ENCODE measurements at places on chromosomes 11 and 22. TPM values are rescaled to one million over a fixed set of nuclear protein-coding genes. Genes with fewer than 3 reads are reported as not detected.
A peak's percentile ranks its signal among the peaks of the same experiment; 100 is the strongest.

Gene APOL5
- total RNA-seq, result not detected

Gene LRFN4
- total RNA-seq, result 12.4 TPM

DNA sequence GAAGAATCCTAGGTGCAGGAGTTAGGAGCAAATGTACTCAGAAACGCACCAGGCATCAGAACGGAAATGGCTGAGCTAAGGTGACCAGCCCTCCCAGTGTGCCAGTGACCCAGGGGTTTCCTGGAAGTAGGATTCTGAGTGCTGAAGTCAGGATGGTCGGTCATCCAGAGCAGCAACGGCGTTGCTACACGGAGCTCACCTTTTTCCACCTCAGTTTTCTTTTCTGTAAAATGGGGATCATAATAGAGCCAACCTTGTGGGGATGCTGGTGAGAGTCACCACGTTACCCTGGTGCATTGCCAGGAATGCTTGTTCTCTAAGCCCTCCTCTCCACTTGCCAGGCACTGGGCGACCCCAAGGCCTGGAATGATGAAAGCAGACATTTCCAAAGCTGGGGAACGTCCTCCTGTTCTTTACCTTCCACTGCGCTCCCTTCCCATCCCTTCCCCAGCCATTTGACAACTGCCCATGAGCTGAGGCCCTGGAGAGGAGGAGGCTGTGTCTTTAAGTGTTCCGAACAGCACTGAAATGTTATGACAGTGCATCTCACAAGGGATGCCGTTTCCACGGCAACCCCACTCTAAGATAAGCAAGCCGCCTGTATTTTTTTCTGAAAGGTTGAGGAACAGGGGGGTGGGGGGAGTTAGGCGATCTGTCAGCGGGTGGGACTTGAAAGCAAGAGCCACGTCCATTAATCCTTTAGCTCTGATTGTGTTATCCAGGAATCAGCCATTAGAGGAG, 66.8 kb downstream of the TSPAN18 start:
- no peaks in the 10 kb centered on the region for H3K36me3 ChIP-seq
- peaks cover 9% of the 10 kb centered on the region for H3K4me1 ChIP-seq
- H3K27ac ChIP-seq, result no peak overlapping the region
- H3K4me3 ChIP-seq, result no peak overlapping the region
- DNase-seq, result no peak
- no peaks in the 10 kb centered on the region for H3K27me3 ChIP-seq

- no peak overlapping the region for H3K4me3 ChIP-seq
- DNase-seq, result no peak
- H3K27ac ChIP-seq, result no peak overlapping the region
- no peaks in the 10 kb centered on the region for H3K27me3 ChIP-seq
Measured at GRCh38 chr11:118379497-118379896, 20.1 kb downstream of the UBE4A start.

DNA sequence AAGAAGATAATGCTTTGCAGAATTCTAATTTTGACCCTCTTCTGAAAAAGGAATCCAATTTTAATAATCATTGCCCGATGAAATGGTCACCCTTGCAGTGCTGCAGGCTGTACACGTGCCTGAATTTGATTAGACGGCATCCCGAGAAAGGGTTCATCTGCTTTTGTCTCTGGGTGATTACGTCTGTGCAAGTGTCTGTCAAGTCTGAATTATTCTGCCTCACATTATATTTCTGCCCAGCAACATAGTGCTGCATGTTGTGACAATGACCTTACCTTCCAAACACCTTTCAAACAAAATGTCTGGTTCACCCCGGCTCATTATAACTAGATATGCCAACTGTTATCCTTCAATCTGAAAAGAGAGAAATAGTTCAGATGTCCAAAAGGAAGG, 164.1 kb downstream of the MAML2 start:
- no peaks in the 10 kb centered on the region for H3K27me3 ChIP-seq
- H3K4me1 ChIP-seq, result no peaks in the 10 kb centered on the region
- H3K4me3 ChIP-seq, result no peak overlapping the region
- no peaks in the 10 kb centered on the region for H3K36me3 ChIP-seq
- DNase-seq, result no peak

DNA sequence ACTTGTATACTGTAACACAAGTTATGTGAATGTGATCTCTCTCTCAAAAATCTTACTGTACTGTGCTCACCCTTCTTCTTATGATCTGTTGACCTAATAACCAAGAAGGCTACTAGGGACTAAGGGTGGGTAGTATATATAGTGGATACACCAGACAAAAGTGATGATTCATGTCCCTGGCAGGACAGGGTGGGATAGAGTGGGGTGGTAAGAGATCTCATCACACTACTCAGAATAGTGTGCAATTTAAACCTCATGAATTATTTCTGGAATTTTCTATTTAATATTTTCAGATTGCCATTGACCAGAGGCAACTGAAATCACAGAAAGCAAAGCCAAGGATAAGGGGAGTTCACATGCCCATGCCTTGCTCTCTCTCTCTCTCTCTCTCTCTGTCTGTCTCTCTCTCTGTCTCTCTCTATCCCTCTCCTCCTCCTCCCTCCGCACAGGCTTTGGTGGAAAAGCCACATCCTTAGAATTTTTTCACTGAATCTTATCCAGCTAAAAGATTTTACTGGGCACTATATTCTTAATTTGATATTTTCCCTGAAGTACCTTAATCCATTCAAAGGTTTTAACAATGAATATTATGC, 12.0 kb upstream of the STK33 start:
- H3K27ac ChIP-seq, result no peak overlapping the region
- no peak for DNase-seq
- H3K4me1 ChIP-seq, result no peaks in the 10 kb centered on the region
- no peaks in the 10 kb centered on the region for H3K27me3 ChIP-seq

DNA sequence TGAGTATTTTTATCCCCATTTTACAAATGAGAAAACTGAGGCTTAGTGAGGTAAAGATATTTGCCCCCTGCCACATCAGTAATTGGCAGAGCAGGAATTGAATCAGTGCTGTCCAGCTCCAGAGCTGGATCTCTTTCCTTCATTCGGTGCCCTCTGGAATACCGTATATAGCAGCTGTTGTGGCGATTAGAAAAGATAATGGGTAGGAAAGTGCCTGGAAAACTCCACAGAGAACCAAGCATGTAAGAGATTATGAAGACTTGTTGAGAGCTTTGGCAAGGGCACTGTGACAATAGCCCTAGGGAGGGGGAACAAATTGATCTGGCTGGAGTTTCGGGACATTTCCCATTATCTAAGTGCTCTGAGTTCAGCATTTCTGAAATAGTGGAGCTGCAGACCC, 82.5 kb upstream of the TEAD1 start:
- no peak overlapping the region for H3K4me3 ChIP-seq
- H3K36me3 ChIP-seq, result no peaks in the 10 kb centered on the region
- H3K27ac ChIP-seq, result no peak overlapping the region
- H3K27me3 ChIP-seq, result no peaks in the 10 kb centered on the region
- no peak for DNase-seq

DNA sequence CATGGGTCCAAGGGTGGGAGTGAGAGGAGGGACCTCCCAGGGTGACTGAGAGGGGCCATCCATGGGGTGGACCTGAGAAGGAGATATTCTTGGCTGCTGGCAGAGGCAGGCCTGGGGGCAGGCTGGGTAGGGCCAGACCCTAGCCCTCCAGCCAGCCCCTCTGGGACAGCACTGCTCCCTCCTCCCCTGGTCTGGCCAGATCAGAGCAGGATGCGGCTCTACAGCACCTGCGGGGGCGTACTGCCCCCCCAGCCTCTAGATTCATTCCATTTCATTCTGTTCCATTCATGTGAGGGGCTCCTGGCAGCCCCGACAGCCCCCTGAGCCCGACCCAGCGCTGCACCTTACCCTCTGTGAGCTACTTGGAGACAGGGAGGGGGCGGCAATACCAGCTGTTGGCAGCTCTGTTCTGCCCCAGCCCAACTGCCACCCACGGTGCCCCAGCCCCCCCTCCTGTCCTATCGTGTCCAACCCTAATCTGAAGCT, 34.3 kb upstream of the MYRF start:
- H3K4me3 ChIP-seq, result peak overlapping the region; percentile 70
- H3K36me3 ChIP-seq, result no peaks in the 10 kb centered on the region
- H3K27ac ChIP-seq, result no peak overlapping the region
- H3K4me1 ChIP-seq, result no peaks in the 10 kb centered on the region
- H3K27me3 ChIP-seq, result no peaks in the 10 kb centered on the region

GRCh38 chr11:121029153-121029552, 5.3 kb downstream of the TBCEL start:
- DNase-seq, result no peak
- no peak overlapping the region for H3K4me3 ChIP-seq
- H3K4me1 ChIP-seq, result peaks cover 16% of the 10 kb centered on the region

- H3K27me3 ChIP-seq, result no peaks in the 10 kb centered on the region
- H3K36me3 ChIP-seq, result no peaks in the 10 kb centered on the region
- DNase-seq, result no peak
- peaks cover 7% of the 10 kb centered on the region for H3K4me1 ChIP-seq
- H3K4me3 ChIP-seq, result no peak overlapping the region
Measured at GRCh38 chr22:49180683-49181024, 647.0 kb downstream of the BRD1 start.

DNA sequence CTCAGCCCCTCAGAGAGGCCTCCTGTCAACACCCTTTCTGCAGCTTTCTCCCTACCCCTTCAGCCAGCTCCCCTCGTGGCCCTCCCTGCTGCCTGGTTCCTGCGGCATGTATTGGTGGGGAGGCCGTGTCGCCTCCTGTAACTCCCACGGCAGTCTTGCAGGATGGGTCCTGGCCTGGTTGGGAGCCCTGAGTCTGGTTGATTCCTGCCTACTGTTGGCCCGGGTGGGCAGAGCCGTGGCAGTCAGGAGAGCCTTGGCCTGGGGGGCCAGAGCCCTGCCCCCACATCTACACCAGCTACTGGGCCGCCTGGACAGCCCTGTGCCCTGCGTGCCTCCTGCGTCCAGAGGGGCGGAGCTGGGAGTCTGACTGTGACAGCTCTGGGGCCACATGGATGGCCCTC, 30.3 kb upstream of the GRAMD4 start:
- H3K4me1 ChIP-seq, result peaks cover 19% of the 10 kb centered on the region
- no peaks in the 10 kb centered on the region for H3K27me3 ChIP-seq
- no peaks in the 10 kb centered on the region for H3K36me3 ChIP-seq

DNA sequence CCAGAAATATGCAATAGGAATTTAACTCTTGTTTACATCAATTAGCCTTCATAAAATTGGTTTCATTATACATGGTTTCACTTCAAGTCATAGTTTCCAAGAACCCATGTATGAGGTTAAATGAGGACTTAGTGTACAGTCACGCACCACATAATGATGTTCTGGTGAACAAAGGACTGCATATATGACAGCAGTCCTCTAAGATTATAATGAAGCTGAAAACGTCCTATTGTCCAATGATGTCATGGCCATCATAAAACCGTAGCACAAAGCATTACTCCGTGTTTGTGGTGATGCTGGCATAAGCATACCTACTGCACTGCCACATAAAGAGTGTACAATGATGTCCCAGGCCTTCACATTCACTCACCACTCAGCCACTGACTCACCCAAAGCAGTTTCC, 31.1 kb downstream of the SMCO4 start:
- no peaks in the 10 kb centered on the region for H3K27me3 ChIP-seq
- no peak for DNase-seq
- H3K27ac ChIP-seq, result no peak overlapping the region
- H3K4me3 ChIP-seq, result no peak overlapping the region
- no peaks in the 10 kb centered on the region for H3K36me3 ChIP-seq
- no peaks in the 10 kb centered on the region for H3K4me1 ChIP-seq

DNA sequence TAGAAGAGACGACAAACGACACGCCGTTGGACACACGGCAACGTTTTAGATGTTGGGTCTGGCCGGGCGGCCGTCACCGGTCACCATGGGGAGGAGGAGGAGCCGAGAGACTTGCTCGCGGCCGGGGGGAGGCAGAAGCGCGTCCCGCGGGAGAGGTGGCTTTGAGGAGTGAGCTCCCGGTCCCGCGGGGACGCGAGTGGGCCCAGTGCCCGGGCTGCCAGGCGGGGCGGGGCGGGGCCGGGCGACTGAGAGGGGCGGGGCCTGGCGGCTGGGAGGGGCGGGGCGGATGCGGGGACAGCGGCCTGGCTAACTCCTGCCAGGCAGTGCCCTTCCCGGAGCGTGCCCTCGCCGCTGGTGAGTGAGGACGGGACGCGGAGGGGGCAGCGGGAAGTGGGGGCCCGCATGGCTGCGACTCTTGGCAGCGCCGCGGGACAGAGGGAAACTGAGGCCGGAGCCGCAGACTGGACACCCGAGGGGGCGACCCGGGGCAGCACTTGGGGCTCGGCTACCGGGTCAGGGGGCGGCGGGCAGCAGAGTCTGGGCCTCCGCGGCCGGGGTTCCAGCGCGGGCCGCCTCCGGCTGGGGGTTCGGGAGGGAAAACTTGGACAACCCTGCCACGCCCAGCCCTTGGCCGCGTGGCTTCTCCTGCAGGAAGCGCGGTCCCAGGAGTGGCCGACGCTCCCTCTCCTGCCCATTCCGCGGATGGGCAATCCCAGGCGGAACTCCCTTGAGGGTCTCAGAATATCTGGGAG, at the start of gene TSPO:
Gene TSPO, plus strand, starts transcription at position 309 of the 752 bp plus-strand sequence. CDS start 7,680 bp downstream, outside the sequence.
- H3K27me3 ChIP-seq, result no peaks in the 10 kb centered on the region
- peak within 1 kb of the TSS; percentile 93 for H3K4me3 ChIP-seq
- H3K27ac ChIP-seq, result peak within 1 kb of the TSS; percentile 86
- H3K4me1 ChIP-seq, result peaks cover 22% of the 10 kb centered on the region
- peak; percentile 43 for DNase-seq

DNA sequence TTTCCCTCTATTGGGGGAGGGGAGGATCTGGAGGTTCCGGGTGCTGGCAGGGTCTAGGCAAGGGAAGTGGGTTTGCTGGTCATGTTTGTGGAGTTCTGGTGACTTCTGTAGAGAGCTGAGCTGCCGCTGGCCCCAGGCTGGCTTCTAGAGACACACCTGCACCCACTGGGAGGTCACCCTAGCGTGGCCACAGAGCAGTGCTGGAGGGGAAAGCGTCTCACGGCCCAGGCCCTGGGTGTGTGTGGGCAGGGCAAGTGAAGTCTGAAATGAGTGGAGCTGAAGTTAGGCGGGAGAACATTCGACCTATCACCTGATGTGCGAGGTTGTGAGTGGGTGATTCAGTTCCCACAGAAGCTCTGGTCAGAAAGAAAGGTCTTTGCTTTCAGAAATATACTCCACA, 27.9 kb downstream of the SMIM38 start:
- no peaks in the 10 kb centered on the region for H3K4me1 ChIP-seq
- H3K4me3 ChIP-seq, result no peak overlapping the region
- H3K27ac ChIP-seq, result no peak overlapping the region
- H3K36me3 ChIP-seq, result no peaks in the 10 kb centered on the region

DNA sequence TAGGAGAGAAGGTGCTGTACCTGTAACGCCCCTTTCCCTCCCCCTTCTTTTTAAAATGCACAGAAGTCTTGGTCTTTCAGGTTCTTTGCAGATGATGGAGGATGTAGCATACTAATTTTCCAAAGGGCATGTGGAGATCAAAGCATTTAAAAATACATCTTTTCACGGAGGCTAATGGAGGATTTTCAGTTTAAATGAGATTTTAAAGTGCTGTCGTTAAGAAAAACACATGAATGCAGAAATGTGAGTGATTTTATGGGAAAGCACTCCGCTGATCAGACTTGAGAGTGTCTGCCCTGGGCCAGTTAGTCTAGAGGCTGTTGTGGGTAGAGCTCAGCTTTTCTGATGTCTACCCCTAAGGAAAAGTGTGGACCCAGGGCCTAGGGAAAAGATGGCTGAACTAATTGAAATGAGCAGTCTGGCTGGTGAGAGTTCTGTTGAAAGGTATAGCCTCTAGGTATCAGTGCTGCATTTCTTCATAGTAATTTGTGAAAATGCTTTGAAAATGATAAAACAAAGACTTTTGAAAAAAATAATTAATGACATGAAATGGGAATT, 2.5 kb downstream of the AMOTL1 start:
- H3K27me3 ChIP-seq, result no peaks in the 10 kb centered on the region
- peak overlapping the region; percentile 92 for H3K27ac ChIP-seq
- peaks cover 49% of the 10 kb centered on the region for H3K4me1 ChIP-seq

GRCh38 chr11:13260201-13260962, 17.2 kb upstream of the BMAL1 start:
- DNase-seq, result no peak
- peaks cover 20% of the 10 kb centered on the region for H3K4me1 ChIP-seq
- no peaks in the 10 kb centered on the region for H3K27me3 ChIP-seq
- H3K4me3 ChIP-seq, result no peak overlapping the region
- peak overlapping the region; percentile 51 for H3K27ac ChIP-seq

Data from thoracic aorta (tissue), 2 donors.